ENCODE measurements at places on chromosomes 6 and 20.

DNA sequence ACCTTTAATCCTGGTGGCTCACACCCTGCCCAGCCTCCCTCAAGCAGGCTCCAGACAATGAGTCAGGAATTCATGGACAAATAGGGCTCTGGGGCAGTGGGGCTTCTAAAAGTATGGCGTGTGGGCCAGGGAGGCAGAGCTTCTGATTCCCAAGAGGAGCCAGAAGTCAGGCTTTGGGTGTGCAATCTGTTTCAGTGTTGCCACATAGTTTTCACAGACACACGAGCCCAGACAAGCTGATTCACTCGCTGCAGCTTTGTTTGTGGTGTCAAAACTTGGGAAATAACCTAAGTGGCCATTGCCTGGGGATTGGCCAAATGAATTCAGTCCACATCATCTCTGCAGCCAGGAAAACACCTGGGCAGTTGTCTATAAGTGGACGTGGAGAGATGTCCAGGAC is 9.2 kb downstream of the PEDS1 start:
- no peak for DNase-seq

- no peak for DNase-seq
These were observed 19.1 kb downstream of the SLX4IP start for GRCh38 chr20:10454151-10454750.

DNA sequence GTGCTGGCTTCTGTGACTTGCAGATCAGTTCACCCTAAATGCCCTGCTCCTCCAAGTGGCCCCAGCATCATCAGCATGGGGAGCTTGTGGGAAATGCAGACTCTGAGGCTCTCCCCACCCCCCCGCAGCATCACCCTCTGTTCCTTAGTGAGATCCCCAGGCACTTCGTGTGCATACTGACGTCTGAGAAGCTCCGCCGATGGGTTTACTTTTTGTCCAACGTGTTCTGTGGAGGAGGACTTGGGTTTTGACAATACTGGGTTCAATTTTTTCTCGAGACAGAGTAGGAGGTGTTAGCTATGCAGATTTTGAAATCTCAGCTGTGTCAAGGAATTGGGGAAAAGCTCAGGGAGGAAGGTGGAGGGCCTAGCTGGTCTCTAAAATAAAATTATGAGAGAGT is 38.3 kb upstream of the ZNF831 start:
- DNase-seq: no peak

DNA sequence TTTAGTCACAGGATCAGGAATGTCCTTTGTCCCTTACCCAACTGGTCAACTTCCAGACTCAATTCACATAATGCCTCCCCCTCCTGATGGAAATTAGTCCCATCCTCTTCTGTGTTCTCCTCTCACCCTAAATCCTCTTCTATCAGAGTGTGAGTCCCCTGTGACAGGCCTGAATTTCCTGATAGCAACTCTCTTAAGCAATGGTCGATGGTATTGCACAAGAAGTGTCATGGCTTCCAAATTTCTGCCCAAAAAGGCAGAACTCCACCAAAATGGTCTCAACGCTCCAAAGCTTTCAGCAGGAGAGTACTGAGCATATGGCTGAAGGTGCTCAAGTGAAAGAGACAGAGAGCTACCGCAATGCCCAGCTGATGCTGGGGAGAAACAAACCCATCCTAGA is 2.4 kb downstream of the PREP start:
- no peak for DNase-seq

GRCh38 chr6:169271877-169272216 is 18.2 kb upstream of the THBS2 start:
- DNase-seq: no peak

- peak; percentile 36 for DNase-seq
These were observed 402 bp upstream of the TAF8 start for GRCh38 chr6:42049948-42050296.

Data from T-cell (primary cell).